ENCODE measurements at places on chromosomes 7 and 10.
A peak's percentile ranks its signal among the peaks of the same experiment; 100 is the strongest.

DNA sequence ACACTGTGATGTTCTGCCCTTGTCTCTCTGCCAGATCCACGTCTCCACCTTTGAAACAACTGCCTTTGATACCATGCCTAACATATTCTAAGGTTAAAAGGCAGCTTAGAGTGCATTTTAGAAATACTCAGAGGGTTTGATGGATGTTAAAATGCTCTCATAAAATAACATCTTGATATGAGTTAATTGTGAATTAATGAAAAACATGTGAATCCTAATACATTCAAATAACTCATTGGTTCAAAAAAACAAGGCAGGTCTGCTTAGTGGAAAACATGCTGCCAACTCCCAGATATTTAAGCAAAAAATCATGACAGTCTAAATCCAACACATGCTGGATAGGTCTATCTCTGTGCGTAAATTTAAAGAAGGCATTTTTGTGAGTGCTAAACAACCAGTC is 291.8 kb downstream of the AHR start:
- no peak for DNase-seq

DNA sequence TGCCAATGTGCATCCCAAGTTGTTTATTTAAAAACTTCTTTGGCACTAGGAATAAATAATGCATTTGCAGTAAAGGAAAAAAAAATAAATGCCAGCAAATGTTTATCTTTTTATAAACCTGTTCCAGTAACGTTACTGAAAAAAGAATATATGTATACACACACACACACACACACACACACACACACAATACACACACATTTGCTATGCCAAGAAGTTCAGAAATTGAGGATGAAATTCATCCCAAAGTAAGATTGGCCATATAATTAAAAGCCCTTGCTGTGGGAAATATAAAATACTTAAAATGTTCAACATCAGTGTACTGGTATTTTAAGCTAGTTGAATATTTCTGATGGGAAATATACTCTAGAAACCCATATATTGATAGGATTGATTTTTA is 2.6 kb downstream of the PLXDC2 start:
- no peak for DNase-seq

DNA sequence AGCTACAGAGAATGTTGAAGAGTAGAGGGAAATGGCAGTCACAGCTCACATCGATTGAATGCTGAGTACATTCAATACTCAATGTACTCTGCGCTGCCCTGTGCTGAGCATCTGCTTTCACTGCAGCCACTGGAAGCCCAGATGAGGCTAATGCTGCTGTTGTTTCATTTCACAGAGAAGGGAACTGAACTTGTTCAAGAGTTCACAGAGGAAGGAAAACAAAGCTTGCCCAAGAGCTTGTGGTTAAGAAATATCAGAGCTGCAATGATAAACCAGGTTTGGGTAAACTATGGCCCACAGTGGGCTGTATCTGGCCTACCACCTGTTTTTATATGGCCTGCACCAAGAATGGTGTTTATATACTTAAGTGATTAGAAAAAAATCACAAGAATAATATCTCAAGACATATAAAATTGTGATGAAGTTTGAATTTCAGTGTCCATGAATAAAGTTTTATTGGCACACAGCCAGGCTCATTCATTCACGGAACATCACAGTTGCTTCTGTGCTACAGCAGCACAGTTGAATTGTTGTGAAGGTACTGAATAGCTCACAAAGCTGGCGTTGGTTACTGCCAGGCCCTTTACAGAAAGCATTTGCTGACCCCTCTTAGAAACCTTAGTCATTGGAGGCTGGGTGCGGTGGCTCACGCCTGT is 64.1 kb downstream of the CFAP58 start:
- DNase-seq, result no peak

DNA sequence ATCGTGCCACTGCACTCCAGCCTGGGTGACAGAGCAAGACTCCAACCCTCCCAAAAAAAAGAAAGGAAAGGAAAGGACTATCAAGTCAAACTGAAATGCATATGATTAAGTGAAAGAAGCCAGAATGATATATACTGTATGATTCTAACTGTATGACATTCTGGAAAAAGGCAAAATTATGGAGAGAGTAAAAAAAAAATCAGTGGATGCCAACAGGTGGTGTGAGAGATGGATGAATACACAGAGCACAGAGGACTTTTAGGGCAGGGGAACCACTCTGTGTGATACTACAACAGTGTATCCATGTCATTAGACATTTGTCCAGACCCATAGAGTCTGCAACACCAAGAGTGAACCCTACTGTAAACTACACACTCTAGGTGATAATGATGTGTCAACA is 99.2 kb downstream of the SLIT1 start:
- no peak for DNase-seq

GRCh38 chr10:86956848-86957448 is 467 bp downstream of the MMRN2 start:
- DNase-seq, result no peak

GRCh38 chr7:155877167-155877566 is 64.9 kb upstream of the SHH start:
- DNase-seq, result no peak

- no peak for DNase-seq
These were observed 70.4 kb downstream of the DOCK4 start for GRCh38 chr7:112135815-112136214.

- no peak for DNase-seq
These were observed 42.3 kb upstream of the PRKG1 start for GRCh38 chr10:51031950-51032349.

GRCh38 chr7:111855842-111856227 is 293.5 kb upstream of the IMMP2L start:
- DNase-seq, result peak; percentile 2

DNA sequence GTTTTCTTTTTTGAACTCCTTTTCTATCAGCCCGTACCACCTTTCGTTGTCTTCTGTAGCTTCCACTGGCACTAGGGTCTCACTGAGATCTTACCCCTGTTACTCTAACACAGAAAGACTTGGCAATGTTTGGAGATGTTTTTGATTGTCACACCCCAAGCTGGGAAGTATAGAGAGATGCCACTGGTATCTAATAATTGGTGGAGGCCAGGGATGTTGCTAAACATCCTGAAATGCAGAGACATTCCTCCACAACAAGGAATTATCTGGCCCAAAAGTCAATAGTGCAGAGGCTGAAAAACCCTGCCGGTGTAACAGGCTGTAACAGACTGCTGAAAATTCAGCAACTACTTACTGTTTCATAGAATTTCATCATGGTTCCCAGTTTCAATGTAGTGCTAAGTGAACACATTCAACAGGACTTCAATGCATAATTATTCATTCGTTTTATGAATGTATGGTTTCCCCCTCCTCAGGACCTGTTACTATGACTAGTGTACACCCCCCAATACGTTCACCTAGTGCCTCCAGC is 115.9 kb downstream of the TRIM24 start:
- no peak for DNase-seq

DNA sequence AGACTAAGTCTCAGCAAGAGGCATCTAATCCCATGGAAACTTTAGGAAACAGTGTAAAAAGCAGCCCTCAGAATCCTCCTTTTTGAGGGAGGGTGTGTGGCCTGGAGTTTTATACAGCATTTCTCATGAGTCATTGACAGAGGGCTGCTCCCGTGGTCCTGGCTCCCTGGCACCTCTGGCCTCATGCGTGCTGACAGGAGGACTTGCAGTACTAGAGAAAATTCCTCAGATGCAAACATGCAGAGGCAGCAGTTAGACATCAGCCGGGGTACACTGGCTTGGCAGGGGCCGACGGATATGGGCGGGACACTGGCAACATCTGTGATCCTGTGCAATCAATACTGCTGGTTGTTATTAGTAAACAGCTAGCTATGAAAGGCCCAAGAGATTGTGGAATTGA is 925.1 kb upstream of the CELF2 start:
- no peak for DNase-seq

All from COR-L47 (cell line).